ENCODE measurements at places on chromosomes 12 and 14. TPM values are rescaled to one million over a fixed set of nuclear protein-coding genes. Genes with fewer than 3 reads are reported as not detected.

The PPP4R3A gene
- total RNA-seq, result 40.2 TPM

The GNB3 gene
- total RNA-seq, result 1.5 TPM

The SIX4 gene
- total RNA-seq, result 3.3 TPM

The TAS2R20 gene
- 0.24 TPM for total RNA-seq

The RAD51AP1 gene
- total RNA-seq, result 1.3 TPM

The TAC3 gene
- total RNA-seq, result not detected

The KRT75 gene
- not detected for total RNA-seq

The AKAP3 gene
- 0.79 TPM for total RNA-seq

The NOS1 gene
- 0.04 TPM for total RNA-seq

The KRT6C gene
- not detected for total RNA-seq

The EMC9 gene
- 9.9 TPM for total RNA-seq

The OASL gene
- total RNA-seq, result 0.70 TPM

The RERGL gene
- total RNA-seq, result not detected

The AMN gene
- 0.71 TPM for total RNA-seq

The ARHGDIB gene
- total RNA-seq, result 69.5 TPM

The AMDHD1 gene
- 1.3 TPM for total RNA-seq

The GALNT9 gene
- total RNA-seq, result 10.8 TPM

The SPIC gene
- total RNA-seq, result not detected

The MYL2 gene
- 142 TPM for total RNA-seq

The TSPAN19 gene
- total RNA-seq, result not detected

The SERPINA10 gene
- not detected for total RNA-seq

The DHRS2 gene
- not detected for total RNA-seq

The CAPZA3 gene
- not detected for total RNA-seq

The ZC2HC1C gene
- 4.8 TPM for total RNA-seq

The MSRB3 gene
- total RNA-seq, result 108 TPM

The ZDHHC22 gene
- not detected for total RNA-seq

The IKZF4 gene
- total RNA-seq, result 2.6 TPM

The RAD9B gene
- total RNA-seq, result 0.26 TPM

The VRTN gene
- not detected for total RNA-seq

The TBC1D30 gene
- total RNA-seq, result 3.3 TPM

The LRRC10 gene
- total RNA-seq, result 3.1 TPM

The SRGAP1 gene
- total RNA-seq, result 3.3 TPM

The COX14 gene
- total RNA-seq, result 181 TPM

The ACSS3 gene
- total RNA-seq, result 32.3 TPM

The MFAP5 gene
- total RNA-seq, result 22.1 TPM

The R3HDM2 gene
- total RNA-seq, result 47.8 TPM

The SYNDIG1L gene
- 0.22 TPM for total RNA-seq

The LMNTD1 gene
- total RNA-seq, result 1.0 TPM

The CLEC1B gene
- total RNA-seq, result not detected

The MNAT1 gene
- total RNA-seq, result 20.2 TPM

The BEGAIN gene
- 5.7 TPM for total RNA-seq

The GUCY2C gene
- total RNA-seq, result not detected

The STAC3 gene
- total RNA-seq, result 0.48 TPM

The CD69 gene
- total RNA-seq, result 2.6 TPM

The PGF gene
- total RNA-seq, result 3.3 TPM

The NDUFA12 gene
- 472 TPM for total RNA-seq

The PIK3C2G gene
- not detected for total RNA-seq

The C12orf56 gene
- not detected for total RNA-seq

The CLEC2B gene
- total RNA-seq, result 3.9 TPM

The FOXM1 gene
- total RNA-seq, result 4.1 TPM

Data from right atrium auricular region (tissue), 2 donors.